ENCODE measurements at places on chromosomes 13 and 19.
A peak's percentile ranks its signal among the peaks of the same experiment; 100 is the strongest.

DNA sequence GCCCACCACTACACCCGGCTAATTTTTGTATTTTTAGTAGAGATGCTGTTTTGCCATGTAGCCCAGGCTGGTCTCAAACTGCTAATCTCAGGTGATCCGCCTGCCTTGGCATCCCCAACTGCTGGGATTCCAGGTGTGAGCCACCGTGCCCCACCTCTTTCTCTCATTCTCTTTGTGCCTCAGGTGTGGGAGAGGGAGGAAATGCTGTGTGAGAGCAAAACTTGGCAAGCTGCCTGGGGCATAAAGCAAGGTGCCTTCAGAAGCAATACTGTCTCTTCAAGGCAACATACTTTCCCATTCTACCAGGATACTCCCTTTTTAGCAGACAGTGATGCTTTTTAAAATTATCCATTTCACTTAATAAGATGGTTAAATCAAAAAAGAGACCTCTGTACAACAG, 53.2 kb upstream of the RFC3 start:
- no peak for DNase-seq

DNA sequence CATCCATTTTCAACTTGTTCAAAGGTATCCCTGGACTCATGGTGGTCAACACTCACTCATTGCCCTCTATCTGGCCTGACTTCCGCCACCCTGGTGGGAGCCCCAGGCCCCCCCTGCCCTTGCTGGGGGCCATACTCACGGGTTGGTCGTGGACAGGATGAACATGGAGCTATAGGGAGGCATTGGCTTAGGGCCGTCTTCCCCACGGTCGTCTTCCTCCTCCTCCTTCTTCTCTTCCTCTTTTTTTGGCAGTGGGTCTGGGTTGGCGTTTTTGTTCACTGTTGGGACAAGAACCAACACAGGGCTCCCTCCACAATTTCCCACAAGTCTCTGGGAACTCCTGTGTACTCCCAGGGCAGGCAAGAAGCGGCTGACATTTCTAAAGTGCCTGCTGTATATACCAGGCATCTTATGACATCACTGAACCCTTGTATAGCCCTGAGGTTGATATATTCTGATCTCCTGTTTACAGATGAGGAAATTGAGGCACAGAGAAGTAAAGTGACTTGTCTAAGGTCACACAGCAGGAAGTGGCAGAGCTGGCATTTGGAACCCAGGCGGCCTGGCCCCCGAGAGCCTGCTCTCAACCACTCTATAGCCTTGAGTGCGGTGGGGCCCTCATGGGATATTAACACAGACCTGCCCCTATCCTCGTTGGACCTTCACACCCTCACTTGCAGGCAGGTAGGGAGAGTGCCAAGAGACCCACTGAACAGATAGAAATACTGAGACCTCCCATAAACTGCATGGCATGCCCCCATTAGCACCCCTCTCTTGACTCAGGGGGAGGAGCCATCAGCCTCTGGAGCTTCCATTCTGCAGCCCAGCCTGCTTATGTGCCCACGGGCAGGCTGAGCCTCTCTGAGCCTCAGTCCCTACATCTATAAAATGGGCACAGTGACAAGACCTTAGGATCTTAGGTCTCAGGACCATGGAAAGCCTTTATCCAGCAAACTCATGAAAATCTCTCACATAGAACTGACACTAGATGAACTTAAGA, 135.0 kb downstream of the IER2 start:
- DNase-seq = no peak

GRCh38 chr19:16594131-16594586, 21.9 kb upstream of the SLC35E1 start:
- DNase-seq = peak; percentile 20

DNA sequence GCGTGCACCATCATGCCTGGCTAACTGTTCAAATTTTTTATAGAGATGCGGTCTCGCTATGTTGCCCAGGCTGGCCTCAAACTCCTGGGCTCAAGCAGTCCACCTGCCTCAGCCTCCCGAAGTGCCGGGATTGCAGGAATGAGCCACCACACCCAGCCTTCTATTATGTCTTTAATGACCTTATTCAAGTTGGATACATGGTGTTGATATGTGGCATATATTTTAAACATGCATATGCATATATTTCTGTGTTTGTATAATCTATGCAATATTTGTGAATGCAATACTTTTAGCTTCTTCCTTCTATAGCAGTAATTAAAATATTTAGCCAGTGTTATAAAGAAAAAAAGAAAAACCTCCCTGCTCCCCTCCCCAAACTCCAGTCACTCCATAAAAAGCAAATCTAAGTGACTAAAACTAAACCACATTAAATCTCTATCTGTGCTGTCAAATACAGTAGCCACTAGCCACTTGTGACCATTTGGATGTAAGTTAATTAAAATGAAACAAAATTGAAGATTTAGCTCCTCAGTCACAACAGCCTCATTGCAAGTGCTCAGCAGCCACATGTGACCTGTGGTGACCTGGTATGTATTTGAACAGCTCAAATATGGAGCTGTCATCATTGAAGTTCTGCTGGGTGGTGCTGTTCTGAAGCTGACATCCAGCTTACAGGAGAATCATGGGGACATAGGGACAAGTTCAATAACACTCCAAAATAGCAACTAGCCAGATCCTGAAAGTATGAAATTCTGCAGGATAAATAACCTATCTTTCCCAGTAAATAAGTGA, 27.4 kb downstream of the FCGBP start:
- no peak for DNase-seq

- no peak for DNase-seq
Measured at GRCh38 chr19:4800591-4801081, 9.1 kb downstream of the FEM1A start.

- DNase-seq = no peak
Measured at GRCh38 chr13:103540382-103540765, 474.2 kb upstream of the SLC10A2 start.

DNA sequence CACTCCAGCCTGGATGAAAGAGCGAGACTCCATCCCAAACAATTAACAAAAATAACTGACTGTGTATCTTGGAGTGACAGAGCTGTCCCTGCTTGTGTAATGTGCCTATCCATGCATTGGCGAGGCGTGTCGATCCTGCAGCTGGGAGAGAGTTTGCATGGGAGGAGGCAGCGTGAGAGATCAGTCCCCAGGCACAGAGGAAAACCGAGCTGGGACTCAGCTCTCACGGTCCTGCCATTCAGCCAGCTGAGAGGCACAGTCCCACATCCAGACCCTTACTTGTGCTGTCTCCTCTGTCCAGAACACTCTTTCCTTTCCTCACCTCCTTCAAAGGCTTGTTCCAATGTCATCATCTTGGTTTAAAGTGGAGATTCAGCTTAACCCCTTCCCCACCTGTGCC, 11.9 kb upstream of the SULT2B1 start:
- DNase-seq = no peak

- no peak for DNase-seq
Measured at GRCh38 chr19:43504426-43505185, at the start of gene PHLDB3. TSS of gene PHLDB3 (minus strand) at chr19:43504746. CDS start at chr19:43504118, 628 bp downstream.
